ENCODE measurements at places on chromosomes 2 and 18.

- no peak for DNase-seq
These were observed 187.0 kb upstream of the HDAC4 start for GRCh38 chr2:239587841-239588240.

DNA sequence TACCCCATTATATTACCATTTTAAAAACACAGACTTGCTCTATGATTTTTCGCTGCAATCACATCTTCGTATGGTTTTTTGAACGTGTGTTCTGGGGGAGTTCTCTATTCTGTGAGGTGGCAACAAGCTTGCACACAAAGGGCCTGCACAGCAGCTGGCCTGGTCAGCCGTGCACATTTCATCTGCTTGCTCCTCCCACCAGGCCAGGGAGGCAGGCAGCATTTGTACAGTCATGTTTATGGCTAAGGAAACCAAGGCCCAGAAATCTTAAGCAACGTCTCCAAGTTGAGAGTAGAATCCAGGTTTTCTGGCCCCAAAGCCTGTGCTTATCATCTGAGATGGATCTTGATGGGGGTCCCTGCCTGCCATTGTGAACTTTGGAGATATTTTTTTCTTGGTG, 106.4 kb upstream of the SMIM21 start:
- DNase-seq = no peak

- DNase-seq = no peak
These were observed 94.6 kb downstream of the PMAIP1 start for GRCh38 chr18:59994357-59994756.

- DNase-seq = no peak
These were observed 92.4 kb downstream of the PLB1 start for GRCh38 chr2:28588292-28588670.

GRCh38 chr18:1014951-1015624, 110.4 kb downstream of the ADCYAP1 start:
- no peak for DNase-seq

DNA sequence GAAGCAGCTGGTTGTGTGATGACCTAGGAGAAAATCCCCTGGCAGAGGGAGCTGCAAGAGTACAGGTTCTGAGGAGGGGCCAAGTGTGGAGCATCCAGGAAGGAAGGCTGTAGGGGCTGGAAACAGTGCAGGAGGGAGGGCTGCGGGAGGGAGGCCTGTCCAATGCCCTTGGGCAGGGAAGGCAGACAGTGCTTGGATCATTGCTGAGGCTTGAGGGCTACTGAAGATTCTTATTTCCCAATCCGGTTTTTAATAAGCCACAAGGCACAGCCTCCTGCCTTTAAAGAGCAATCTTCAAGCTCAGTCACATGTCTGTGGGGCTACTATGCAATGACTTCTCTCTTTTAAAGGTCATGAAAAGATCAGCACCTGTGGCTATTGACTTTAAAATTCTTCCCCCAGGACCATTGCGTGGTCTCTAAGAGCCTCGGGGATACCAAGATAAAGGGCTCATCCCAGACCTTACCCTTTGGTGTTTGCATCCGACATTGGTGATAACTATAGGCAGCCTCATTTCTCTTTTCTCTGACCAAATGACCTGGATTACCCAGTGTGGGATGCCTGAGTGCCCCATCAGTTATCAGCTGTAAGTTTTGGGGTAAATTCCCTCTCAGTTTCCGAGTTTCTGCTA, 149.6 kb downstream of the DOCK10 start:
- no peak for DNase-seq

DNA sequence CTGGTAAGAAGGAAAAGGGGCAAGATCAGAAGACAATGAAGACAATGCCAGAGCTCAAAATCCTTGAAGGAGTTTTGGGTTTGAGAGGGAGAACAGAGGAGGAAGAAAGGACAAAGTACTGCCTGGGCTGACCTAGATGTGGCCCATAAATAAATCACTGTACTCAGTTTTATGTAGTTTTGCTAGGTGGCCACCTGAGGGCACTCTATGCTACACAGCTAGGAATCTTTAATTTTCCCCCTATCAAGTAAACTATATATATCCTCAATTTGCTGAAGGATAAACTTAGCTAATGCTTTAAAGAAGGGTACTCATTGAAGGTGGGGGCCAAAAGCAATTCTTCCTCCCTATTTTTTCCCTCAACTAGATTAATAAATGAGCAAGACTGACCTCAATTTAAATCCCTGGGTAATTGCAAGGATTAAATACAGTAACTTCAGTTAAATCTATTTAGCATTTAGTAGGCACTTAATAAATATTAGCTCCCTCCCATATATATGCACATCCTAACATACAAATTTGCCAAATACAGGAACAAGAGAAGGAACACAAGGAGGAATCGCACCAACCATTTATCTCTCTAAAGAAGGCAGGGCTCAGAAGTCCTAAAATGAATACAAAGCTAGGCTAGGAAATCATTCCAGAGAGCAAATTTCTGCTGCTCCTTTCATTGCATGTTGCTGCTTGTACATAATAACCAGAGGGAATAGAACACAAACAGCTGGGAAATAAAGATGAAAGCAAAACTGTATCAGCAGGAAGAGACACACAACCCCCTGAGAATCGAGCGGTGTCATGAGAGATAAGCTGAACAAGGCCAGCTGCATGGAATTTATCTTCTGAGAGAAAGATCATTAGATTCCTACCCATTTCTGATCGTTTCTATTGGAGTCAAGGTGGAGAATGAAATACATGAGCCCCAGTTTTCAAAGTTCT, 540.1 kb downstream of the NRXN1 start:
- no peak for DNase-seq

DNA sequence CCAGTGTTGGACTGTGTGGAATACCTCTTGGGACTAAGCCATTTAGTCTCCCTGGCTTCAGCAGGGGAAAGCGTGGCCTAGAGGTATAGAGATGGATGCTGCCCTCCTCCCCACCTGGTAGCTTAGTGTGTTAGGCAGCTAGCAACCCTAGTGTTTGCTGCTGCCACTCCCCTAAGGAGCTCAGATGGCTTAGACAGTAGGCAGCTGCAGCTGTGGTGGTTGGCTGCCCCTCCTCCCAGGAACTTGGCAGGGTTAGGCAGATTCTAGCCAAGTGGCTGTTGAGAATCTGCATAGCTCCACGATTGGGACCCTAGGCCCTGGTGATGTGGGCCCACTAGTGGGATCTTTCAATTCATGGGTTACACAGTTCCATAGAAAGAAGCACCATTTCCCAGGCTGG, 550.4 kb upstream of the CHAC2 start:
- DNase-seq = no peak

DNA sequence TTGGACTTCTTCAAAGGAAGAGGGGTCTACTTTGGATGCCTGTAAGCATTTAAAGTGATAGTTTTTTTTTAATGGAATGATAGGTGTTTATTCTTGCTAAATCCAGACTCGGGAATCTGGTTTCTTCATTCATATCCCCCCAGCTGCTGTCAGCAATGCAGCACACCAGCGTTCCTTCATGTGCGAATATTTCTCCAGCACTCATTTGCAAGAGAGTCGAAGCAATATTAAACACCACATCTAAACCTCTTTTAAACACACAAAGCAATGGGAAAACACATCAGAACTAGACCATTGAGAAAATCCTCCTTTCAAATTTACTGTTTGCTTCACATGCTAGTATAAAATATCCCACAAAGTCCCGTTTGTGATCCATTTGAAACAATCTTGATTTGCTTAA, 563.7 kb downstream of the ARHGAP15 start:
- DNase-seq = no peak

DNA sequence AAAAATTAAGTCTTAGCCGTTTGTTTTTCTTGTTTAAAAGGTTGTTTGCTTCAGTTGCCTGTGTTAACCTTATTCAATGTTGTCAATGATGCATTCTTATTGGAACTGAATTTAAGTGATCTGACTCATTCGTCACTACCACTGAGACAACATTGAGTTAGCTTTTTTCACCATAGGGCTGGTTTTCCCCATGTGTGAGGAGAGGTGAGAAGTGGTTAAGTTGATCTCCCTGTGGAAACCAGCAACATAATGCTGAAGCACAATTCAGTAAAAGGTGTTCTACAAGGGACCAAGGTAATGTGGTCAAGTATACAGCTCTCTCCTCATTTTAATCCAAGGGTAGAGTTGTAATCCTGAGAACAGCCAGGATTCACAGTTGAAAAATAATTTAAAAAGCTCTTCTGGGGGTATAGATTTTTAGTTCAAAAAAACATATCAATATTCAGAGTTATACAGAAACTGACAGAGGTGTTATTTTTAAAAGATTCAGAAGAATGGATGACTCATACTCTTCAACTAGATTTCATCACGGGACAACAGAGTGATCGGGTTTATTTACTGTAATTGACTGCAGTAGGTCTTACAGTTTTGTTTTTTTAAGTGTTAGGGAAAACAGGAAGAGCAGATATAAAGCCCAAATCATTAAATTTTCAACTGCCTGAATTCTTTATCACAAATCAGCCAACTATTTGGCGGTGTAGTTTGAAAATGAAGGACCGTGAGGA, 12.6 kb downstream of the NOP58 start:
- DNase-seq = no peak

- DNase-seq = no peak
These were observed 109.3 kb upstream of the MYCN start for GRCh38 chr2:15830937-15831549.

Measured in activated naive CD4-positive, alpha-beta T cell (primary cell).